Thoracic aorta (tissue), 2 donors: ENCODE measurements at places on chromosomes 12 and 14. TPM values are rescaled to one million over a fixed set of nuclear protein-coding genes. Genes with fewer than 3 reads are reported as not detected.

The KRT72 gene
- total RNA-seq, result not detected

The POTEM gene
- not detected for total RNA-seq

GRCh38 chr14:100054316-100055075 is 10.7 kb upstream of the EVL start:
- DNase-seq, result no peak
- no peaks in the 10 kb centered on the region for H3K27me3 ChIP-seq
- no peaks in the 10 kb centered on the region for H3K4me1 ChIP-seq

DNA sequence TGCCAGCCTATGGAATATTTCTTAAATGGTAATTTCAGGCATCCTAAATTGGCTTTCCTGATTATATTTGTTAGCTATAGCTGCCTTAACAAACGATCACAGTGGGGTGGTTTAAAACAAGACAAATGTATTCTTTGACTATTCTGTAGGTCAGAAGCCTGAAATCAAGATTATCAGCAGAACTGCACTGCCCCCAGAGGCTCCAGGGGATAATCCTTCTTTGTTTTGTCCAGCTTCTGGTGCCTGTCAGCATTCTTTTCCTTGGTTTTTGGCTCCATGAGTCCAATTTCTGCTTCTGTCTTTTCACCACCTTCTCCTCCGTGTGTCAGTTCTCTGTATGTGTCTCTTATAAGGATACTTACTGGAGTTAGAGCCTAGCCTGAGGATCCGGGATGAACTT is 1282.2 kb upstream of the USP15 start:
- H3K27ac ChIP-seq, result no peak overlapping the region
- no peaks in the 10 kb centered on the region for H3K36me3 ChIP-seq
- no peak for DNase-seq
- no peaks in the 10 kb centered on the region for H3K4me1 ChIP-seq
- no peak overlapping the region for H3K4me3 ChIP-seq

- DNase-seq, result no peak
- H3K27me3 ChIP-seq, result no peaks in the 10 kb centered on the region
- no peaks in the 10 kb centered on the region for H3K36me3 ChIP-seq
- H3K27ac ChIP-seq, result no peak overlapping the region
Observed at GRCh38 chr12:68279227-68280054, 26.0 kb upstream of the IL22 start.

GRCh38 chr12:67147030-67147429 is 122.1 kb upstream of the CAND1 start:
- H3K27ac ChIP-seq, result no peak overlapping the region
- H3K27me3 ChIP-seq, result no peaks in the 10 kb centered on the region
- no peaks in the 10 kb centered on the region for H3K4me1 ChIP-seq
- H3K36me3 ChIP-seq, result no peaks in the 10 kb centered on the region
- H3K4me3 ChIP-seq, result no peak overlapping the region

DNA sequence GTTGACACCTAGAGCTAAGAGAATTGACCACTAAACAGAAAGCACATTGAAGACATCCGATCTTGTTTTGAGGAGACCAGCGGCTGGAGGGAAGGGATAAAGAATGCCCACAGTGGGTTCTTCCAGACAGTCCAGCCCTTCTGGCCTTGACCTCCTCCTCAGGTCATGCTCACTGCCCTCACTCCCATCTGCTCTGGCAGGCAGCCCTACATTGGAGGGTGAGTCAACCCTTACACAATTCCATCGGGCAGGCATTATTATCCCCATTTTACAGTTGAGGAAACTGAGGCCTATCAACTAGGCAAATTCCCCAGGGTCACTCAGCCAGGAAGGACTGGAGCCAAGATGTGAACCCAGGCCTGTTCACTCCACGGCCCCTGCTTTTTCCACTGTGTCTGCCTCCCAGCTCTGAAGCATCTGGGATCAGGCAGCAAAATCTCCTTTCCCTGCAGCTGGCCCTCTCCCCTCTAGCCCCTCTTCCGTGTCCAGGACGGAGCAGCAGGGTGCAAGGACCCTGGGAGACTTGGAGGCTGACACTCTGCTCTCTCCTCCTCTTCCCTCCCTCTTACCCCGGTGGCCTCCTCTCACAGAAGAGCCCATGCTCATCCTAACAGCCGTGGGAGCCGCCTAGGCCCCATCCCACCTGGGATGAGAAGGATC is 5.3 kb downstream of the SCNN1A start:
- no peaks in the 10 kb centered on the region for H3K36me3 ChIP-seq
- no peak overlapping the region for H3K27ac ChIP-seq
- no peaks in the 10 kb centered on the region for H3K4me1 ChIP-seq
- H3K27me3 ChIP-seq, result no peaks in the 10 kb centered on the region
- no peak overlapping the region for H3K4me3 ChIP-seq

DNA sequence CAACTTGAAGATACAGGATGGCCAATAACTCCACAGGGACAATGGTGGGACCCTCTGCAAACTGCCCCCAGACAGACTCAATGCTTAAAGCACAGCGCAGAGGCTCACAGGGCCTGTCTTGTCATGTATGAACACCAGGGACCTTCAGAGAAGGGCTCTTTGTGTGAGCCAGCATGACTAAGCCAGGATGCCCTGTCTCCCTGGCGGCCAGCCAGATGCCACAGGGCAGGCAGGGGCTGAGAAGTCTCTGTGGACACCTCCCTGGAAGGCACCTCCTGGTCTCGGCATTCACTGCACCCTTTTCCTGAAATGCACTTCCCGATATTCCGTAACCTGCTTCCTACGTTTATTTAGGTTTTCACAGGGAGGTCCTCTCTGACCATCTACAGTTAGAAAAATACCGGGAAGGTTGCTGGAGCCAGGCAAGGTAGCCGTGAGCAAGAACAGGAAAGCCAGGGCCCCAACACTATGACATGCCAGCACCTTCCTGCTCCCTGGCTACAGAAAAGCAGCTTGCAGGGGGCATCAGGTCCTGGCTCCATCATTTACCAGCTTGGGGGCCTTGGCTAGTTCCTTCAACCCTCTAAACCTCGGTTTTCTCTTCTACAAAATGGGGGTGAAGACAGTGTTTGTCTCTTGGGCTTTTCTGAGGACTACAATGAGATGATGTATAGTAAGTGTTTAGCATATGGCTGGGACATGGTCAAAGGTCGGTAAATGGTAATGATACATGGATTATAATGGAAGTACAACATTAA is 65.0 kb downstream of the PITPNM2 start:
- H3K27me3 ChIP-seq, result no peaks in the 10 kb centered on the region
- peak; percentile 33 for DNase-seq
- peaks cover 3% of the 10 kb centered on the region for H3K4me1 ChIP-seq
- no peaks in the 10 kb centered on the region for H3K36me3 ChIP-seq
- no peak overlapping the region for H3K4me3 ChIP-seq

- no peaks in the 10 kb centered on the region for H3K36me3 ChIP-seq
- H3K27ac ChIP-seq, result peak overlapping the region; percentile 72
- DNase-seq, result peak; percentile 73
- H3K27me3 ChIP-seq, result no peaks in the 10 kb centered on the region
- H3K4me1 ChIP-seq, result peaks cover 71% of the 10 kb centered on the region
- H3K4me3 ChIP-seq, result peak overlapping the region; percentile 14
Observed at GRCh38 chr14:89214221-89214965, 202.6 kb downstream of the FOXN3 start.
